Mucosa of descending colon (tissue), 3 donors: ENCODE measurements at places on chromosomes 2 and 18. TPM values are rescaled to one million over a fixed set of nuclear protein-coding genes. Genes with fewer than 3 reads are reported as not detected.

DNA sequence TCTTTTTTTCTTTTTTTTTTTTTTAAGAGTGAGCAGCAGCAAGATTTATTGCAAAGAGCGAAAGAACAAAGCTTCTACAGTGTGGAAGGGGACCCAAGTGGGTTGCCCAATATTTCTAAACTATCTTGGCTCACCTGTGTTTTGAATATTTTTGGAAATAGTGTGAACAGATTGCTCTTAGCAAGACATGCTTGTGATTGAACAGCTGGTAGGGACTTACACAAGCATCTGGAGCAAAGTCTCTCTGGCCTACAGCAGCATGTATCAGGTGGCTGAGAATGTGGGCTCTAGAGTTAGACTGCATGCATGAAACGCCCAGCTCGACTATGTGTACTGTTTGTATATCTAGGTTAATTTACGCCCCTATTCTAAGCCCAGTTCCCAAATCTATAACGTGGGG, 40.3 kb upstream of the FBXO11 start:
- no peak for DNase-seq

GRCh38 chr2:174461221-174461620, 25.6 kb downstream of the GPR155 start:
- no peak for DNase-seq

DNA sequence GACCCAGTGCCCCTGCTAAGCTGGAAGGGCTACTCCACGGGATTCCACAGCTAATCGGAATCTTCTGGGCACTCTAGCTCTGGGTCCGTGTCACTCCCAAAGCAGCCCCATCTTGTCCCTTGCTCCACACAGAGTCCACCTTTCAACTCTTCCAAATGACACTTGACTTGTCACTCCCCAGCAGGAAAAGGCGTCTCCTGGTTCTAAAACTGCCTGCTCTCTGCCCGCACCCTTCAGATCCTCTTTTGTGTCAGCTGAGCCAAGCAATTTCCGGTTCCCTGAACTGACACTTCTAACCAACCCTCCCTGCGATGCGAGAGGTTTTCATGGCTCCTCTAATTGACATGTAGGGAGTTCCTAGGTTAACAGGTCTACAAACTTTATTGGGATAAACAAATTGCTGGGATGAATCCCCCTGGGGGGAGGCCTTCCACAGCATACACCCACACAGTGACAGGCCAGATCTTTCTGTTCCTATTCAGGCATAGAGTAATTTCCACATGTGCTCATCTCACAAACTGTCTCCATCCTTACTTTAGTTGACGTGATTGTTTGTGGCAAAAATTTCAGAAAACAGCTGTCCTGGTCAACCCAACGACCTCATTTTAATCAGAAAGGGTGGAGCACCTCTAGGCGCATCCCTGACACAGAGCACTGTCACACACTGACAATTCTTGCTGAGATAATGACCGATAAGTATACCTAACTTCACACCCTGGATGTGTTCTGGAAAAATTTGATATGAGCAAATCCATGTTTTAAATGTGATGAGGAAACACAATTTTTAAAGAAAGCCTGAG, 104.9 kb downstream of the RBMS1 start:
- DNase-seq, result peak; percentile 49

DNA sequence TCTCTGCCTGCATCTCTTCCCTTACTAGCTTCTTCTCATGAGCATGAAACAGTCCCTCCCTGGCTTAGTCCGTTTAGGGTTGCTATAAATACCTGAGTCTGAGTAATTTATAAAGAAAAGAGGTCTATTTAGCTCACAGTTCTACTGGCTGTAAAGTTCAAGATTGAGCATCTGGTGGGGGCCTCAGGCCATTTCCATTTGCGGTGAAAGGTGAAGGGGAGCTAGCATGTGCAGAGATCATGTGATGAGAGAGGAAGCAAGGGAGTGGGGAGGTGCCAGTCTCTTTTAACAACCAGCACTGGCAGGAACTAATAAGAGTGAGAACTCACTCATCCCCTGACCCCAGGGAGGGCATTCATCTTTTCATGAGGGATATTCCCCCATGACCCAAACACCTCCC, 26.8 kb downstream of the RHBDD1 start:
- no peak for DNase-seq

- DNase-seq, result no peak
Observed at GRCh38 chr2:195304310-195304709, 352.7 kb upstream of the SLC39A10 start.

- DNase-seq, result no peak
Observed at GRCh38 chr18:23779696-23780303, 90.5 kb downstream of the LAMA3 start.

- DNase-seq, result no peak
Observed at GRCh38 chr2:109270505-109271312, 141.7 kb downstream of the SH3RF3 start.

DNA sequence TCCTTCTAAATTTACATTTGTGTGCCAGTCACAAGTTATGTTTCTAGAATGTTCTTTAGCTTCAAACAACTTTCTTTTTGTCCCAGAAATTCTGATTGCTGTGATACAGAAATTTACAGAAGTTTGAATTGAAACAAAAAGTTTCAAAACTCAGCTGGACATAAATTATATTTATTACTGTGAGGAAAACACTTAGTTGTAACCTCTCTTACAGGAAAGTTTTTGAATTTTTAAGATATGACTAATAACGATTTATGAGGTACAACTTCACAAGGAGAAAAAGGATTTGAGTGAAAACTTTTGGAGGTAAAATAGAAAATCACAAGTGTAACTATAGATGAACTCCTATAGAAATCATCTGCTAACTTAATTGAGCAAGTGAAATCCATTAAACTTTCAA, 205.3 kb downstream of the TMEM247 start:
- no peak for DNase-seq

DNA sequence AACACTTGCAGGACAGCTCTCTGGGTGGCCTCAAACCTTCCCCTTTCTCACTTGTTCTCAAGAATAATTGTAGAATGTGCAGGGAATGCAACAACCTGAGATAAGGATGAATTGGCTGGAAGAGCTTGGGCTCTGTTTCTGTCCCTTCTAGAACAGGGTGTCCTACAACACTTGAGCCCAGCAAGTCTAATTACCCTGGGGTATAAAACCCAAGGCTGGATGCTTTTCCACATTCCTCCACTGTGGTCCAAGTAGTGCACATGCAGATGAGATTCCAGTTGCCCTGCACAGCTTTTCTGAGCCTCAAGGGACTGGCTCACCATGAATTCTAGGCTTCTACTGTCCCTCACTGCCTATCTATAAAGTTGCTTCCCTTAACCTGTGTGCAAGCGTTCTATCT, 140.8 kb upstream of the SPATS2L start:
- no peak for DNase-seq

DNA sequence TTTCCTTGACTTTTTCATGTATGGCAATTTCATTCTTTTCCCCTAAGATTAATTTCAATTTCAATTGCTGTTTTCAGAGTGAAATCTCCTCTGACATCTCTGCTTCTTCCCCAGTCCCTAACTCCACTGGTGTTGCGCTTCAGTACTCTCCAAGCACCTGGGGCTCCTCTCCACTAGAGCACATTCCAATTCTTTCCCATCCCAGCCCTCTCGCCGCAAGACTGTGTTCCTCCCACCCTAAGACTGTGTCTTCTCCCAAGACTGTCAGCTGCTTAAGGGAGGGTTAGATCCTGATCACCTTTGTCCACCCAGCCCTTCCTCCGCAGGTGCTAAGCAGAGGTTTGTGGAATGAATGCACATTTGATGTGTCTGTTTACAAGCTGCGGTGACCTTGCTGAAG, 255.7 kb upstream of the CCDC68 start:
- DNase-seq, result no peak

DNA sequence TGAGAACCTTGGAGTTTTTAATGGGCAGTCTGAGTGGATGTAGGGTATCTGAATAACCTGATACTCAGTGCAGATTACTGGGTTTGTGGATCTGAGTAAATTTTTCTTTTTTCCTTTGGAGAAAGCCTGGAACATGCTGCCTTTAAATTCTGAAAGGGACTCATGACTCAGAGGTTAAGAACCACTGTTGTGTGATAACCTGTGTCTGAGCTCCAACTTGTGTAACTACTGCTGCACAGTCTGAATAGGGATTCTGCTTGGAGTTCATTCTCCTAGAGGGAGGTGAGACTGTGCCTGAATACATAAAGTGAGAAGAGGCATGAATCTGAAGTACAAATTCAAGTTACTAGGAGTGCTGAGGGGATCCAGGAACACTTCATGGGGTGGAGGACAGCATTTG, 36.2 kb downstream of the KDM3A start:
- DNase-seq, result no peak

DNA sequence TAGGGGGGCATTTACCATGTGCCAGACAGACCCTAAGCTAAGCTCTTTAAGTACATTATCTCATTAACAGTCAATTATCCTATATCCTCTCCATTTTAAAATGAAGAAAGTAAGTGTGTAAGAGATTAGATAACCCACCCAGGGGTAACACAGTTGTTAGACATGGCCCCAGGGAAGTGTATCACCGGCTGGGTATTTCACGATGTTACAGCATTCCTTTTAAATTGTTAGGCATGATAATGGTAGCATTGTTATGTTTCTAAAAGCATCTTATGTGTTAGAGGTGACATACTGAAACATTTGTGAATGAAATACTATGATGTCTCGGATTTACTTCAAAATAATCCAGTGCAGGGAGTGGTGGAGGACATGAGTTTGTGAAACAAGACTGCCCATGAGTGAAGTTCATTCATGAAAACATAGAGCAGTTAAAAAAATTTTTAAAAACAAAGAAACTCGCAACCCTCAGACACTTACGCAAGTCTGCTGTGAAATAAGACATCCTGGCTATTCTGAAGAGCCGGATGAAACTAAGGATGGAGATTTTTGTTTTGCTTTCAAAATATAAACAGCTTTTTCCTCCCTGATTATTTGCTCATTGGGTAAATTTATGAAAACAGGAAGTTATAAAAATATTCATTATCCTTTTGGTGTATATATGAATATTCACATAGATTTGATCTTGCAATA, 54.9 kb downstream of the IL1RL2 start:
- DNase-seq, result no peak

GRCh38 chr2:122072666-122073065, 317.2 kb downstream of the TSN start:
- no peak for DNase-seq

DNA sequence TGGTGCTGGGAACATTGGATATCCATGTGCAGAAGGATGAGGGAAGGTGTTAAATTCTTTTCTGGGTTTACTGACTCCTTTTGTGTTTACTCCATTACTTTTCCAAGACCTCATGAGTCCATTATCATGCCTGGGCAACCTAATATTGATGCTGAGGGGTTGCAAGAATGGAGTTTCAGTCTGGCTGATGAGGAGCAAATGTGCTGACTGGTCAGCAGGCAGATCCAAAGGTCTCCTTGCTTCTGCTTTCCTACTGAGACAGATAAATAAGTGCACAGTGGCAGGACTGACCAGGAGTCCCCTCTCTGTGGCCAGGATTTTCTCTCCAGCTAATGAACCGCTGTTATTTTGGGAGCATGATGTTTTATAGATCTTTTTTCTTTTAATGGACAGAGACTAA, 43.6 kb upstream of the WIPF1 start:
- DNase-seq, result no peak

DNA sequence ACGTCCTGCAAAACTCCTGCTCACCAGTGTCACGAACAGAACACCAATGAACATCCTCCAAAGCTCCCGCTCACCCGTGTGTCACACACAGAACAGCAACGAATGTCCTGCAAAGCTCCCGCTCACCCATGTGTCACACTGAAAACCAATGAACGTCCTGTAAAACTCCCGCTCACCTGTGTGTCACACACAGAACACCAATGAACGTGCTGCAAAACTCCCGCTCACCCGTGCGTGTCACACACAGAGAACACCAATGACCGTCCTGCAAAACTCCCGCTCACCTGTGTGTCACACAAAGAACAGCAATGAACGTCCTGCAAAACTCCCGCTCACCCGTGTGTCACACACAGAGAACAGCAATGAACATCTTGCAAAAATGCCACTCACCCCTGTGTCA, 20.5 kb upstream of the FAM110C start:
- no peak for DNase-seq

- peak; percentile 69 for DNase-seq
Observed at GRCh38 chr18:76620321-76621170, 125.5 kb upstream of the ZNF516 start.

GRCh38 chr2:180040146-180040925, 33.2 kb upstream of the CWC22 start:
- DNase-seq, result no peak

- DNase-seq, result no peak
Observed at GRCh38 chr18:621291-622043, 24.7 kb downstream of the CLUL1 start.

GRCh38 chr2:55408098-55408882, 11.4 kb downstream of the CCDC88A start:
- DNase-seq, result no peak

DNA sequence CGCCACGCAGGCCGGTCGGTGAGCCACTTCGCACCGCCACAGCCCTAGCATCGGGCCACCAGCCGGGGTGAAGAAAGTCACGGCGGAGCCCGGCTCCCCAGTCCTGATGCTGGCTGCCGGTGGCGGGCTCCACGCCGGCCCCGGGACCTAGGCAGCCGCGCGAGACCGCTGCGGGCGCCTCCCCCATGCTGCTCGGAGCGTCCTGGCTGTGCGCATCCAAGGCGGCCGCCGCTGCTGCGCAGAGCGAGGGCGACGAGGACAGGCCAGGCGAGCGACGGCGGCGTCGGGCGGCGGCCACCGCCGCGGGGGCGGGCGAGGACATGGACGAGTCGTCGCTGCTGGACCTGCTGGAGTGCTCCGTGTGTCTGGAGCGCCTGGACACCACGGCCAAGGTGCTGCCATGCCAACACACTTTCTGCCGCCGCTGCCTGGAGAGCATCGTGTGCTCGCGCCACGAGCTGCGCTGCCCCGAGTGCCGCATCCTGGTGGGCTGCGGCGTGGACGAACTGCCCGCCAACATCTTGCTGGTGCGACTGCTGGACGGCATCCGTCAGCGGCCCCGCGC, 433 bp downstream of the SH3RF3 start:
- peak; percentile 39 for DNase-seq

GRCh38 chr18:48709371-48710062, 170.7 kb downstream of the CTIF start:
- no peak for DNase-seq

DNA sequence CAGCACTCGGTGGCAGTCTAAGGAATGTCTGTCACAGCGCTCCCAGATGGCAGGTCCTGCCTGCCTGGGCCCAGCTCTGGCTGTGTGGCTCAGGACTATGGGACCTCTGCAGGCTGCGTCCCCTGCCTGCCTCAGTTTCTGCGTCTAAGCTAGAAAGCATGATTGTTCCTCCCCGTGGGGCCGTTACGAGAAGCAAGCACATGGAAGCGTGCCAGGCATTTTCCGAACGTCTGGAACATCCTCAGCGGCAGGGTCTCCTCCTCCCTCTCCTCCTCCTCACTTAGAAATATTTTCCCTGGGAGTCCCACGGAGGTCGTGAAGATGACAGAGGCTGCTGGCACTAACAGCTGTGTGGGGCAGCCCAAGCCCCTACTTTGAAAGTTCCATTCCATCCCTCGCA, 43.3 kb downstream of the LRRFIP1 start:
- DNase-seq, result no peak

Gene PPP1R1C
- total RNA-seq, result 0.75 TPM

Gene IL1F10
- total RNA-seq, result not detected

Gene ANKRD36C
- 32.5 TPM for total RNA-seq

Gene GLI2
- total RNA-seq, result 1.0 TPM

Gene NLRC4
- 1.5 TPM for total RNA-seq

Gene PAIP2B
- 14.6 TPM for total RNA-seq

Gene MFSD6
- total RNA-seq, result 64.1 TPM

Gene SMAD2
- total RNA-seq, result 115 TPM

Gene LIMS4
- total RNA-seq, result 1.4 TPM
